ENCODE measurements at places on chromosomes 6 and 20. TPM values are rescaled to one million over a fixed set of nuclear protein-coding genes. Genes with fewer than 3 reads are reported as not detected.
A peak's percentile ranks its signal among the peaks of the same experiment; 100 is the strongest.

GRCh38 chr20:17871886-17872285 is 96.7 kb downstream of the SNX5 start:
- DNase-seq, result no peak

DNA sequence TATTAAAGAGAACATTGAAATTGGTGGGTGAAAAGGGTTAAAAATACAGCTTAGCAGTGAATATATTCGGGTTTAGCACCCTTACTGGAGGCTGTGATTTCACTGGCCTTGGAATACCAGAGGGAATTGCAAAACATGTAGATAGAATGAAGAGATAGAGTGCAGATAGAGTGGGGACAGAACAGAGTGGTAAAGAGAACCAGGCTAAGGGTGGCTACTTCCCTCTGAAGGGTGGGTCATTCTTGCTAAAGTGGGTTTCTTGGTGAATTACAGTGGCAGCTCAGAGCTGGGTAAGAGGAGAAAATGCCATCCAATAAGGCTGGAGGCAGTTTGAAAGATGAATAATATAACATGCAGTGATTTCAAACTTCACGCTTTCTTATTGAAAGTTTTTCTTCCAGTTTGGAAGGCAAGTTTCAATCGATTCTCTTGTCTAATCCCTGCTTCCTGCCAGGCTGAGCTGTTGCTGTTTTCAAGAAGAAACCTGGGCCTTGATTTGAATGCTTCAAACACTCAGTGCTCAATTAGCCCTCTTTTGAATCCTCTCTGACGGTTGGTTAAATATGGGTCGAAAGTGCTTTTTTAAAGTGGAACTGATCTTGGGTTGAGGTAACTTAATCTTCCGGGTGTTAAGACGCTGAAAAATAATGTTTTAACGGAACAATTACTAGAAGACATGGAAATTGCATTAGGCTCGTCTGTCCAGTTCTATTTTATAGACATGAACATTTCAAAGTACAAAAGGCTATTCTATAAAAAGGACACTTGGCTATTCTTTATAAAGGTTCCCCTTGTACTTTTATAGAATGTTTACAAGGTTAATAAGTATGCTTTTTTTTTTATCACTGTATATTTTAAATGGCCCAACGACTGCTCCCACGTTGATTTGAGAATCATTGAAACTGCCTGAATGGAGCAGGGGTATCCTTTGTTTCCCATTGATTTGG is 203.3 kb downstream of the BCAS1 start:
- peak; percentile 58 for DNase-seq

DNA sequence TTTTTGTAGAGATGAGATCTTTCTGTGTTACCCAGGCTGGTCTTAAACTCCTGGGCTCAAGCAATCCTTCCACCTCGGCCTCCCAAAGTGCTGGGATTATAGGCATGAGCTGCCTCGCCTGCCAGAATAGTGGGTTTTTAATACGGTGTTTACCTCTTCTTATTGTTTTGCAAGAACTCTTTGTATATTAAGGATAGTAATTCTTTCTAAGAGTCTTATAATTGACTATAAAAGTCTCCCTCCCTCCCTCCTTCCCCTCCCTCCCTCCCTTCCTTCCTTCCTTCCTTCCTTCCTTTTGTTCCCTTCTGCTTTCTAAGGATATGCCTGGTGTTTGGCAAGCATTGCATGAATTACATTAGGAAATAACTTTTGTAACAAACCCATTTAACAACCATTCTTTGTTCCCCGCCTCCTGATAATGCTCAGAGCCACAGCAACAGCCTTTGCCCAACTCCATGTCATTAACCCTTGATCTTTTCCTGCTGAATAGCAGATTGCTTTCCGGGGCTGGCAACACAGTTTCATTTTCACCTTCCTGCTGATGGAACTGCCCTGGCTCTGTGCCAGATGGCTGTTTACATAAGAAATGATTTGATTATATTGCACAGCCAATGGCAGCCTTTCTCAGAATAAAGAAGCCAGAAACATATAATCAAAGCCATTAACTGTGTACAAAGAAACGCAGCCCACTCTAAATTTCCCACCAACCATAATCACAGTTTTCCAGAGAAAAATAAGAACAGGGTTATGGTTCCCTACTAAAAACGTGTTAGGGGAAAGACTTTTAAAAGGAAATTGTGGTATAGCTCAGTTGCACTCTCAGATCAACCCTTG is 143.7 kb upstream of the PTPN1 start:
- peak; percentile 98 for DNase-seq

- DNase-seq, result no peak
Measured at GRCh38 chr6:2684103-2684749, 66.5 kb downstream of the MYLK4 start.

DNA sequence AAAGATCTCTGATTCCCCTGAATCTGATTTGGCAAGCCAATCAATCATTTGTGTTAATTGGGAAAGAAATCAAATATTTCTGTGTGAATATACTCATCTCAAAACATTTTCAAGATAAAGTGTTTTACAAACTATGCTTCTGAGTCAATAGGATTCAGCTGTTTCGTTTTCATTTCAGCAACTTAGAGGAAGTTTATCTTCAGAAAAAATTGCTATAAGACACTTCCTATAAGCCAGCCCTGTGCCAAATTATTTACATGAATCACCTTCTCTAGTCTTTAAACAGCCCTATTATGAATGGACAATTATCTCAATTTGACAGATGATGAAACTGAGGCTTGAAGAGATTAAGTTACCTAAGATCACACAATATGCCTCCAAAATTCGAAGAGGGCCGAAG is 10.9 kb downstream of the DEFB129 start:
- no peak for DNase-seq

GRCh38 chr6:163814494-163815364 is 400.2 kb downstream of the QKI start:
- DNase-seq, result no peak

GRCh38 chr20:61884571-61885389 is 180.9 kb downstream of the TAF4 start:
- no peak for DNase-seq

DNA sequence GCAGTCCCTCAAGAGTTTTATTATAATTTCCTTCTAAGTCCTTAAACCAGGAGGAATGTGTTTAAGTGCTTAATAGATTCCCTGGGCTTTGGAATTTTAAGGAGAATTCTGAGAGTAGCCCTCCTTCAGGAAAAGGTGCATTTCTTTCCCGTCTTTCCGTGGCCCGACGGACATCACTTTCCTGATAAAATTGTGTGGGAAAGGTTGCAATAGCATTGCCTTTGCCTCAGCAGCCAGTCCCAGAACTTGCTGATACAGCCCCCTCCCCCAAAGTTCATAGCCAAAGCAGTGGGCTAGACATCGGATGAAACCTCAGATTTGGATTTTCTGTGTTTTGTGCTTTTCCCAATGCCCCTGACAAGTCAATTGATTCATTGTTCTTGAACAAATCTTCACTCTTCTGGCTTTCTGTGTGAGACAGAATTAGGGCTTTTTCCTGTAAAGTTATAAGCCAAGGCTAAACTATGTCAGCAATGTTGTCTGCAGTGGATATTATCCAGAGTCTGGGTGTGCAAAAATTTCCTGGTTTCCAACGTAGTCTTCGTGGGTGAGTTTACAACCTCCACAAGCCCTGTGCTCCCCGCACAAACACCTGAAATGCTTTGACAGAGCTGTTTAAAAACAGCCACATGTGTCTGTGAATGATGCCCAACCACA is 1.1 kb upstream of the SMOC2 start:
- no peak for DNase-seq

- no peak for DNase-seq
Measured at GRCh38 chr6:142913511-142914047, 31.4 kb downstream of the HIVEP2 start.

DNA sequence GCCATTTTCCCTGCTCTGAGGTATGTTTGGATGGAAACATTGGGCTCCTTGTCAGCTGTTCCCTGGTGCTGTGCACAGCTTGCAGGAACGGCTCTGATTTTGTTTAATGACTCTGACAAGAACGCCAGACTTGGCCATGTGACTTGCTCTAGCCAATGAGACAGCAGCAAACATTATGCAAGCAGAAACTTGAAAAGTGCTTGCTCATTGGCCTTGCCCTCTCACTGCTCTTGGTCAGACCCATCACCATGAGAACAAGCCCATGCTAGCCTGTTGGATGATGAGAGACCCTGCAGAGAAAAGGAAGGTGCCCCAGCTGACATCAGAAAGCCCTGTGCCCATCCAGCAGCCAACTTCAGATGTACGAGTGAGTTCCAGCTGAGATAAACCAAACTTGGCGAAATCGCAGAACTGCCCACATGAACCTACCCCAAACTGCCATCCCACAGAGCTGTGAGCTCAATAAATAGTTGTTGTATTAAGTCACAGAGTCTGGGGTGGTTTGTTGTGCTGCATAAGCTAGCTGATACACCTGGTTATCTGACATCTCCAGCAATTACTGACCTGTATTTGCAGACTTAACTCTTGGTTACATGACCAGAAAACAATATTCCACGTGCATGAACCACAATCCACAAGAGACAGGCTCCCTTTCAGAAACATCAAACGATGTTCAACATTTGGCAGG is 96.9 kb downstream of the JPH2 start:
- peak; percentile 37 for DNase-seq

GRCh38 chr20:50688256-50688975 is 2.9 kb downstream of the RIPOR3 start:
- no peak for DNase-seq

GRCh38 chr20:10622657-10623418 is 51.0 kb downstream of the JAG1 start:
- DNase-seq, result no peak

- DNase-seq, result peak; percentile 21
Measured at GRCh38 chr6:166253778-166254204, 54.4 kb downstream of the PRR18 start.

DNA sequence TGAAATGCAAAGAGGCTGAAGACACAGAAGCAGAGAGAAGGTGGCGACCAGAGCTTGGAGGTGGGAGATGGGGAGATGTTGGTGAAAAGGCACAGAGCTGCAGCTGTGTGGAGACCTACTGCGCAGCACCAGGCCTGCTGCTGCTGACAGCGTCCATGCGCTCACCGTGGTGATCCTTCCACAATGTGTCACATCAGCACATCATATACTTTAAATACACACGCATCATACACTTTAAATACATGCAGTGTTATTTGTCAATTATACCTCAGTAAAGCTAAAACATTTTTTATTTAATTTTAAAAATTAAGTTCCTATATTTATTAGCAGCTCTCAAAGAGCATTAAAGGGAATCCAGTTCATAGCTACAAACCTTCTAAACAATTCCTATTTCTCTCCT is 200.9 kb downstream of the TTLL2 start:
- no peak for DNase-seq

DNA sequence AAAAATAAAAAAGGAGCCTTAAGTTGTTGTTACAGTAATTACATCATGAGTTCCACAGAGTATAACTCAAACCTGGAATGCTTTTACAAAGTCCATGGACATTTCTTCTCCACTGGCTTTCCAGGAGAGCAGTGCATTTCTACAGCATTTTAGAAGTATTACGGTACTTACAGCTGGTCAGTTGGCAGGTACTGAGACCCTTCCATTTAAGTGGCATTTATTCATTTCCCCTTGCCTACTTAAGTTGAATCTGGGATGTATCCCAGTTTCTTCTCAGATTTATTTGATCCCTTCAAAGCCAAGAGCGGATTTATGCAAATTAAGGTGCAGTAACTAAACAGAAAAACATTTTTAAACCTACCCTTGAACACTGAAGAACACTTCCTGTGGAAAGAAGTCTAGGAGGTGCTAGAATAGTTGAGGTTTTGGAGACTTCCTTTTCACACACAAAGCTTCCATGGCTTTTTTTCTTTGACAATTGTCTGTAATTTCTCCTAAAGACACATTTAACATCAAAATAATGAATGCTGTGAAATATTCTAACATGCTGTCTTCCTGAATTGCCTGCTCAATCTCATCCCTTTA is 3.4 kb downstream of the PRDM13 start:
- DNase-seq, result no peak

- DNase-seq, result no peak
Measured at GRCh38 chr20:37552415-37552814, 24.7 kb upstream of the BLCAP start.

DNA sequence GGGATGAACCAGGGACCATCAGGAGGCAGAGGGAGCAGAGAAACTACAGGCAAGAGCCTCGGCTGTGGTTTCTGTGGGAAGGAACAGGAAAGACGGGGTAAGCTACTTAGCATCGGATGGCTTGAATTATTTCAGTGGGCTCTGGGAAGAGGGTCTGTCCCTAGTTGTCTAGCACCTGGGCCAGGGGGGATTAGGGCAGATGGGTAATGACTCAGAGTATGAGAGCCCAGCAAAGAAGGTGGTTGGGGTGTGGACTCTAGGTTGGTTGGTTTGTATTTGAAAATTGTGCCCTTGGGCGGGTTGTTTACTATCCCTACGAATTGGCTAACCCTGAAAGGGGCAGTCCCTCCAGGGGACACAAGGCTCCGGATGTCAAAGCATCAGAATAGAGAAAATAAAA is 148.5 kb upstream of the TAB2 start:
- DNase-seq, result no peak

DNA sequence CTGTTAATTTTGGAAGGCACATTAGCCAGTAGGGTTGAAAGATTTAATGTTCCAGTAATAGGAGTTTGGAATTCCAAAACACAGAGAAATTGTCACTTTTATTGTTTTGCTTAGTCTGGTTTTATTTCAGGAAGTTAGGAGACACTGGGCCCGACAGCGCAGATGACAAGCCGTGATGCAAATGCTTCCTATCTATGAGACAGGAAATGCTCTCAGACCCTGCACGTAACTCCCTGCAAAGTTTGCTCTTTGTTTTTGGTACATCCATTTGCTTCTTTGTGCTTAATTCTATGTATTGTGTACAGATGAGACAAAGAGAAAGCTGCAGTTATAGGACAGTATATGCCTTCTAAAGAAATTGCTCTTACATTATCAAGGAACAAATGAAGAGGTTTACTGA is 201.6 kb upstream of the SGK1 start:
- DNase-seq, result no peak

- no peak for DNase-seq
Measured at GRCh38 chr6:26232940-26233648, 131.9 kb upstream of the BTN3A2 start.

The SH3BGRL2 gene
- polyA plus RNA-seq, result 54.6 TPM

The MCHR2 gene
- not detected for polyA plus RNA-seq

The FAM120B gene
- 10.2 TPM for polyA plus RNA-seq

The WFDC10B gene
- polyA plus RNA-seq, result not detected

The SLC17A1 gene
- polyA plus RNA-seq, result not detected

The ATF6B gene
- 21.0 TPM for polyA plus RNA-seq

The CNR1 gene
- polyA plus RNA-seq, result 5.6 TPM

Measured in small intestine (tissue), 16 donors.